ENCODE measurements at places on chromosomes 5 and 9. TPM values are rescaled to one million over a fixed set of nuclear protein-coding genes. Genes with fewer than 3 reads are reported as not detected.

GRCh38 chr5:83095163-83095956 lies 18.0 kb downstream of the XRCC4 start:
- DNase-seq, result no peak

- no peak for DNase-seq
Observed at GRCh38 chr9:133960568-133961129, 31.5 kb downstream of the VAV2 start.

- DNase-seq, result no peak
Observed at GRCh38 chr5:10442576-10442975, 897 bp downstream of the ROPN1L start.

DNA sequence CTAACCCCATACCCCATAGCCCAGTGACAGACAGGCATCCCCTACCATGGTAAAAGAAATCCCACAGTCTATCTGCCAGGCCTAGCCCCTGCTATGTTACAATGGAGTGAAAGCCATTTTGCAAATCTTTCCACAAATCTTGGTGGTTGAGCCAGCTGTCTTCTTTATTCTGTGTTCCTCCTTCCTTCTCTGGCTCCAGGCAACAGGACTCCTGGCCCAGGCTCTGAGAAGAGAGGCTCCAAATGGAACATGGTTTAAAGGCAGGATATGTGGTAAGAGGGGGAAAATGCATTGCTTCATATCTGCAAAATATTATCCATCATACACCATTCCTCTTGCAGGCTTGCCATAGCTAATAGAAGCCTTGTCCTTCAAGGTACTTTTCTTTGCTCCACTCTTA lies 25.2 kb downstream of the FGF1 start:
- no peak for DNase-seq

DNA sequence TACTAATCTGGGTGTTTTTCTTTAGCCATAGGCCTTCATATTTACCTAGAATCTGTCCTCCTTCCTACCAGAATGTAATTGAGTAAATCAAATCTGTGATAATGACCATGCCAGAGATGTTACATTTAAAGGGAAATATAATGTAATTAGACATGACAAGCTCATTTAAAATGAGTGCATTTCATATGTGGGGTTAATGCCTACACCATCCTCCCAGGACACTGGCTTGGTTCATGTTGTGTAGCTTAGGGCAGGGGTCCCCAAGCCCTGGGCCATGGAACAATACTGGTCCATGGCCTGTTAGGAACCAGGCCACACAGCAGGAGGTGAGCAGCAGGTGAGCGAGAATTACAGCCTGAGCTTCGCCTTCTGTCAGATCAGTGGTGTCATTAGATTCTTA lies 276.9 kb upstream of the DAP start:
- DNase-seq, result no peak

- DNase-seq, result no peak
Observed at GRCh38 chr5:56147659-56148230, 85.4 kb downstream of the ANKRD55 start.

DNA sequence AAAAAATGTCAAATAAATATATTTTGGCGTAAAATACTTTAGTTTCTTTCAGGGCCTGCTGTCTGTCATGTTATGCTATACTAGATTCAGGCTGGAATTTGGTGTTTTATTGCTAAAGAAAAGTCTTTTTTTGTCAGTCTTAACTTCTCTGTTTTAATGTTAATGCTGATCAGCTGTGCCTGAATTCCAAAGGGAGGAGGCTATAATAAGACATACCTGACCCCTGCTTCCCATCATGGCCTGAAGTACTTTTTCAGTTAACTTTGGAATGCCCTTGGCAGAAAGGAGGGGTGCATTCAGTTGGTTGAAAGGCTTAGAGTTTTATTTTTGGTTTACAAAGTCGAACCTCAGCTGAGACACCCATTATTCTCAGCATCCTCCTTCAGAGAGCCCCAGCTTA lies 58.1 kb upstream of the PANK3 start:
- no peak for DNase-seq

Gene TTC23L
- 0.34 TPM for polyA plus RNA-seq

GRCh38 chr5:149656576-149657182 lies 73.4 kb upstream of the PPARGC1B start:
- DNase-seq, result no peak

Gene CATSPER3
- polyA plus RNA-seq, result 0.87 TPM

GRCh38 chr5:127210042-127210441 lies 80.6 kb upstream of the MEGF10 start:
- DNase-seq, result no peak

Gene SIT1
- polyA plus RNA-seq, result not detected

GRCh38 chr9:81637276-81637675 lies 52.1 kb downstream of the TLE1 start:
- DNase-seq, result no peak

Gene LRRC26
- polyA plus RNA-seq, result 0.11 TPM

GRCh38 chr5:10518347-10518746 lies 45.5 kb upstream of the ANKRD33B start:
- no peak for DNase-seq

DNA sequence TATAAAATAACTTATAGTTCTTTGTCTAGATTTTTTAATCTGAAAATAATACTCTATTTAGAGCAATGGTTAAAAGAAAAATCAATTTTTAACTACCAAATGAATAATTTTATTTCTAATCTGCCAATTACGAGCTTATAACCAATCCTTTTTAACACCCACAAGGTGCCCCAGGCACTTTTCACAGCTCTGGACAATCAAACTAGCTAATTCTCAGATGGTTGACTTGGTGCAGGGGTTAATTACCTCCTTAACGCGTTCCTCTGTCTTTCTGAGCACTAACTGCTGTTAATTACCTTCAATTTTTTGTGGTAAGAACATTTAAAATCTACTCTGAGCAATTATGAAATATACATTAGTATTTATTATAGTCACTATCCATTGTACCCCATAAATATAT lies 109.6 kb upstream of the PJA2 start:
- DNase-seq, result no peak

Gene CDH9
- not detected for polyA plus RNA-seq

GRCh38 chr9:94108584-94108983 lies 24.3 kb downstream of the PTPDC1 start:
- DNase-seq, result no peak

- no peak for DNase-seq
Observed at GRCh38 chr9:77290373-77290772, 113.0 kb downstream of the VPS13A start.

DNA sequence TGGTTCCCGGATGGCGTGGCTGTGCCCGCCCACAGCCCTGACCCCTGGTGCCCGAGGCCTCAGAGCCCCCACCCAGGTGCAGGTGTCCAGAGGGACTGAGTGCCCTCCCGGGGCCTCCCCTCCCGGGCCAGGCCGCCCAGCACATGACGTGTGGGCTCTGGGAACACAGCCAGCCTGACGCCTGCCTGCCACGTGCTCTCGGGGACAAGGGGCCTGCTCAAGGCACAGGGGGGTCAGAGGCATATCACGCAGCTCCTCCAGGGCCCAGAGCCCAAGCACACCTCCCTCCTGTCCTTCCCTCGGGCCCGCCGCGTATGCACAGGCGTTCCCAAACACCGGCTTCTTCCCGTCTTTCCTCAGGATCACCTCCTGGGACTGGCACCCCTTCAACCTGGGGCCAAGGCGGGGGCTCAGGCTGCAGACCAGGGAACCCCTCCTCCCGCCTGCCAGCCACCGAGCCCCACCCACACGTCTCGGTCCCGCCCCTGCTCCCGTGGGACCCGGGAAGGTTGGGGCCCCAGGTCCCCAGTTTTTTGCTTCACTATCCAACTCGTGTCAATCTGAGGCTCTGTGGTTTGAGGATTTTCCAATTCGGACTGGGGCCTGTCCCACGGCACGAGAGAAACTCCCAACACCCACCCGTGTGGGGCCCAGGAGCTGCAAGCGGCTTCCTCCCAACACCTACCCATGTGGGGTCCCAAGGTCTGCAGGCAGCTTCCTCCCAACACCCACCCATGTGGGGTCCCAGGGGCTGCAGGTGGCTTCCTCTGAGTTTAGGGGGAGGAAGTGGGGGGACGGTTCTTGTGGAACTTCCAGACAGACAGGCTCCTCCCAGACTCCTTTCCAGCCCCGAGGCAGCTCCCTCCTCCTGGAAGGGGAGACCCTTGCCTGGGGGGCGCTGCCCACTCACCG lies 1.5 kb downstream of the LCN10 start:
- DNase-seq, result no peak

- DNase-seq, result no peak
Observed at GRCh38 chr9:6929441-6930215, 171.9 kb downstream of the KDM4C start.

All from forelimb muscle (tissue), 1 donor.